ENCODE measurements at places on chromosomes 11 and 22.

DNA sequence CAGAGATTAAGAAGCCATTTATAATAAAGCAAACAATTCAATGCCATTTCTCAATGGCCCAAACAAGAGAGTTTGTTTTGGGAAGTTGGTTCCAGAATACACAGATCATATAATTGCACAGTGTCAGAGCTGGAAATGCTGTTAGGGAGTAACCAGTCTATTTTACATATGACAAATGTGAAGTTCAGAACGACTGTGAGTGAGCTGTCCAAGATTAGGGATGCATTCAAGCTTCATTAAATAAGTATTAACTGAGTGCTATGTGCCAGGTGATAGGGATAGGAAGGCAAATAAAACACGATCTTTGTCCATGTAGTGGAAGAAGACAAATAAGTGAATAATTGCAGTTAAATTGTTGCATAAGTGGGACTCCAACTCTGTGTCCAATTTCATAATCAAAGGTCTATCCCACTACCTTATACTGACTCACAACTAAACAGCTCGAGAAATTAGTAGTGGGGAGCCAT lies 33.1 kb upstream of the PICALM start:
- no peak for DNase-seq

DNA sequence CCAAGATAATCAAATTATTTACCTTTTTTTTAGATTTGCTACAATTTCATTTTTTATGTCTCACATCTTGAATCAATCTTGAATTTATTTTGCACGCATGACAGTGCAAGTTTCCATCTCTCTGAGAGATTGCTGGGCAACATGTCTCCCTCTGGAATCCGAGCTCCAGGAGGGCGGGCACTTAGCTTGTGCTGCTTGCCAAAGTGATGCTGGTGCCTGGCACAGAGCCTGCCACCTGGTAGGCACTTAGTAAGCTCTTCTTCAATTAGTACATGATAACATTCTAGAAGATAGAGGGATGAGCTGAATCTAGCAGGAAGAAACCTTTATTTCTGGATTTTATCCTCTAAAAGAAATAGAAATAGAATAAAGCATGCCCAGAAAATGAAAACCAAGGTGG lies 27.5 kb upstream of the OR9I1 start:
- no peak for DNase-seq

GRCh38 chr22:38296372-38296771 lies 20.9 kb downstream of the CSNK1E start:
- DNase-seq, result no peak

DNA sequence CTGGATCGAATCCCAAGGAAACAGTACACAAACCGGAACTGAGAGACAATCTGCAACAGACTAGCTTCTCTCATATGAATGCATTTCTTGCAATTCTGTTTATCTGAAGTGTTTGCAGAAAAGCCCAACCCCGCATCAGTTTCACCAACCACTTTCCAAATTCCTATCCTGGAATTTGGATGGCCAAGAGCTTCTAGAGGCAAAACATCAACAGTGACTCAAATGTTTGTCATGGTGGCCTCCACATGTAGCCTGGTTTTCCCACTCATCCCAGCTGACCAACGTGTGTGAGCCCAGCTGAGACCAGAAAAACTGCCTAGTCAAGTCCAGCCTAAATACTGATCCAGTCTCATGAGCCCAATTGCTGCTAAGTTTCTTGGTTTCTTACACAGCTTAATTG lies 8.3 kb upstream of the MIEF1 start:
- DNase-seq, result no peak

- no peak for DNase-seq
Measured at GRCh38 chr11:116911976-116912734, 74.7 kb upstream of the APOA1 start.

- no peak for DNase-seq
Measured at GRCh38 chr11:17598700-17599459, 51.8 kb downstream of the OTOG start.

GRCh38 chr22:19559324-19559811 lies 35.2 kb upstream of the CLDN5 start:
- DNase-seq, result no peak

DNA sequence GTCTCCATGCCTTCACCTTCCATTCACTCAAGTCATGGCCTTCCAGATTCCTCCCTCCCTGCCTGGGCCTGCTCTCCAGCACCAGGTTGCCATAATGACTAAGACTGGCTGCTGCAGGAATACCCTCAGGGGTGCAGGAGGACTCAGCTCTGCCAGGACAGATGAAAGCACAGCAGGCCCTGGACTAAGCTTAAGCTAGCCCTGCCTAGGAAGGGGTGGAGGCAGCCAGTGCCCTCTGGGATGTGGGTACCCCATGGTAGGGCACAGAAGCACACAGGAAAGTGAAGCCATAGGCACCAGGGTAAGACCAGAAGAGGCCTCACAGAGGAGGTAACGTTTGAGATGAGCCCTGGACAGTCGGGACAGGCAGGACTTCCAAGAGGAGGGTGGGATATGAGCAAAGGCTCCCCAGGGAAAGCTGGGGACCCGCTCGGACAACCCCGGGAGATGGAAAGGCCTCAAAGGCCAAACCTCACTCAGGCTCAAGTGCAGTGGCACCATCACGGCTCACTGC lies 3.0 kb upstream of the RIN1 start:
- DNase-seq, result no peak

DNA sequence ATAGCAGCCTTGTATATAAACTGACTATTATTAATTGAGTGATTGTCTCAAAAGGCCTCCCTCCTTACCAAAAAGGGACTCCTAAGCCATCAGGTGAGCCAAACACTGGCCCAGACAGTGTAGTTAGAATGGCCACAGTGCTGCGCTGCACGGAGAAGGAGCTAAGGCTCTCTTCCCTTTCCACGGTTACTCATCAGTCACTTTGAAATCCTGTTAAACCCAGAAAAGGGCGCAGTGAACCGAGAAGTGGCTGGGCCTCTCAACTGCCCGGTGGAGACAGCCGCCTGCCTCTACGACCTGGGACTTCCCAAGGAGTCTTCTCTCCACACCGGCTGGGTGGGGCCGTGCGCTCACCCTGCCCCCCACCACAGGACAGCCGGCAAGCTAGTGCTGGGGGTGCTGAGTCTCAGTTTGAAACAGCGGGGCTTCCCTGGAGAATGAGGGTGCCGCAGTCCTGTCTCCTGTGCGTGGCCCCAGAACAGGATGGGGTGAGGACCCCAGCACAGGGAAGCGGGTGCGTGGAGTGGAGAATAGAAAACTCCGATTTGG lies 1.3 kb downstream of the MYH9 start:
- no peak for DNase-seq

DNA sequence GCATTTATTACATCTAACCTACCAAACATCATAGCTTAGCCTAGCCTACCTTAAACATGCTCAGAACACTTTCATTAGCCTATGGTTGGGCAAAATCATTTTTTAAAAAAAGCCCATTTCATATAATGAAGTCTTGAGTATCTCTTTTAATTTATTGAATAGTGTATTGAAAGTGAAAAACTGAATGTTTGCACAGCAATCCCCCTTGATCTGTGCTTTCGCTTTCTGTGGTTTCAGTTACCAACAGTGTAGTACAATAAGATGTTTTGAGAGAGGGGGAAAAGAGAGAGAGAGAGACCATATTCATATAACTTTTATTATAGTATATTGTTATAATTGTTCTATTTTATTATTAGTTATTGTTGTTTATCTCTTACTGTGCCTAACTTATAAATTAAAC lies 8.4 kb upstream of the MAP6 start:
- DNase-seq, result no peak

- DNase-seq, result no peak
Measured at GRCh38 chr11:77468527-77468926, 5.4 kb downstream of the PAK1 start.

GRCh38 chr11:106998116-106998915 lies 20.0 kb downstream of the GUCY1A2 start:
- no peak for DNase-seq

GRCh38 chr11:1829039-1829820 lies 5.6 kb upstream of the SYT8 start:
- no peak for DNase-seq

DNA sequence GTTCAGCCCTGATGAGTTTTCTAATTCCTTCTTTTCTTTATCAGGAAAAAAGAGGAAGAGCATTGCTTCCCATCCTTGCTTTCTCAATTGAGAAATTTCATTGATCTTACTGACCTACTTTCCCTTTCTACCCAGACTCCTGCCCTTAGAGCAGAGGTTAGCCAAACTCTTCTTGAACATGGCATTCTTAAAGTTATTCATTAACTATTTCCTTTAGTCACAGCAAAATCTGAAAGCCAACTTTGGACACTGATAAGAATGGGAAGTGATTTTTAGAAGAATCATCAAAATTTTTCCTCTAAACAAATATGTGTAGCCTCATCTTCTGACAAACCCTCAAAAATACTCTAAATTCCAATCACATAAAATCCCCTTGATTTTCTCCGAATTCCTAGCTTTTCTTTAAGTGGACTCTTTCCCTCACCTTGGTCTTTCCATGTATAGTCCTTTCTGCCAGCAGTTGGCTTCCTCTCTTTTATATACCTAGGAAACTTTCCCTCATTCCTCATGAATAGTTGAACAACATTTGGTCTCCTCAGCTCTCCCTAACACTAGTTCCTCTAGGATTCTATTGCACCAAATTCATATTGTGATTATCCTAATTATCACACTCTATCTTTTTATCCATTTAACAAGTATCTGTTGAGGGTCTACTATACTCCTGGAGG lies 566.7 kb upstream of the CCDC90B start:
- DNase-seq, result no peak

GRCh38 chr11:12845163-12845562 lies 164.0 kb upstream of the RASSF10 start:
- no peak for DNase-seq

GRCh38 chr22:39939830-39940229 lies 20.4 kb upstream of the TMA7B start:
- DNase-seq, result no peak

DNA sequence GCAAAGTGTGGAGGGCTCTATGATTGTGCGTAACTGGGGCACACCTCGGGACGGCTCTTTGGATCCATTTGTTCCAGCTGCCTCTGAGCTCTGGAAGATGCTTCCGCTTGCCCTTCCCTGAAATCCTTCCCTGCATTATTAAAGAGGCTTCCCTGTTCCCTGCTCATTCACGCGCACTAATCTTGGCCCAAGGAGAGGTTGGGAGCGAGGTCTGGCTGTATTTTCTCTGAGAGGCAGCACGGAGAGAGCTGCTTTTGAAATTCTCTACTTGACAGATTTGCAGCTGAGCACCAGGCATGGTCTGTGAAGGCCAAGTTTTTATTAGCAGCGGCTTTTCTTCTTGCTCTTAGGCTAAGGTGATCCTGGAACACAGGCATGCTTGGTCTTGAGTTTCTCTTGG lies 94.8 kb upstream of the NTM start:
- DNase-seq, result no peak

- no peak for DNase-seq
Measured at GRCh38 chr11:69460540-69461257, 20.8 kb upstream of the LINC01488 start.

- DNase-seq, result no peak
Measured at GRCh38 chr11:83073884-83074283, 2.2 kb upstream of the RAB30 start.

DNA sequence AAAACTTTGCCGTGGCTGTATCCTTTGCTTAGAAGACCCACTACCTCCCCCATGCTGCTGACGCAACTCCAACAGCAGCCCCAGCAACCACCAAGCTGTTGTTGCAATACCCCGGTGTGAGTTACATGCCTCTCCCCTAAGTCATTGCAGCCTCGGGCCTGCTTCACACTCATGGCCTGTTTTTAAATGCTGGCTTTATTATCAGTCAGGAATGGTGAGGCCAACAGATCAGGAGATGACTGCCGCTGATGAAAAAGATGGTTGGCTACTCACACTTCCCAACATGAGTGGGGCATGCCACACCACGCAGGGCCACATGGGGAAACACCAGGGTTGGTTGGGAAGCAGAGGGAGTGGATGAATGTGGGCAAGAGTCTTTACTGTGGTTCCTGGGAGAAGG lies 171.5 kb upstream of the SYT13 start:
- DNase-seq, result no peak

- DNase-seq, result no peak
Measured at GRCh38 chr11:108891143-108891542, 226.3 kb downstream of the DDX10 start.

- no peak for DNase-seq
Measured at GRCh38 chr11:93775289-93775688, 8.8 kb upstream of the MED17 start.

- no peak for DNase-seq
Measured at GRCh38 chr22:42074132-42074811, at the start of gene PHETA2. TSS of gene PHETA2 (plus strand) at chr22:42074248. CDS start at chr22:42077294, 3,046 bp downstream.

- DNase-seq, result no peak
Measured at GRCh38 chr11:93903989-93904388, 53.6 kb upstream of the VSTM5 start.

- no peak for DNase-seq
Measured at GRCh38 chr11:115871161-115871760, 367.0 kb upstream of the CADM1 start.

DNA sequence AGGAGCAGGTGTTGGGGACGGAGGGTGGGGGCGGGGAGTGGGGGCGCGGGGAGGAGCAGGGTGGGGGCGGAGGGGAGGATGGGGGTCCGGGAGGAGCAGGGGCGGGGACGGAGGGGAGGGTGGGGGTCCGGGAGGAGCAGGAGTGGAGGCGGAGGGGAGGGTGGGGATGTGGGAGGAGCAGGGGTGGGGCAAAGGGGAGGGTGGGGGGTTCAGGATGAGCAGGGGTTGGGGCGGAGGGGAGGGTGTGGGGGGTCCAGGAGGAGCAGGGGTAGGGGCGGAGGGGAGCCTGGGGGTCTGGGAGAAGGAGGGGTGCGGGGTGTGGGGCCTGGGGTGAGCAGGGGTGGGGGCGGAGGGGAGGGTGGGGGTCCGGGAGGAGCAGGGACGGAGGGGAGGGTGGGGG lies 17.1 kb downstream of the CRELD2 start:
- DNase-seq, result no peak
